Uterus (tissue), 4 donors: ENCODE measurements at places on chromosomes 1 and 21. TPM values are rescaled to one million over a fixed set of nuclear protein-coding genes. Genes with fewer than 3 reads are reported as not detected.

DNA sequence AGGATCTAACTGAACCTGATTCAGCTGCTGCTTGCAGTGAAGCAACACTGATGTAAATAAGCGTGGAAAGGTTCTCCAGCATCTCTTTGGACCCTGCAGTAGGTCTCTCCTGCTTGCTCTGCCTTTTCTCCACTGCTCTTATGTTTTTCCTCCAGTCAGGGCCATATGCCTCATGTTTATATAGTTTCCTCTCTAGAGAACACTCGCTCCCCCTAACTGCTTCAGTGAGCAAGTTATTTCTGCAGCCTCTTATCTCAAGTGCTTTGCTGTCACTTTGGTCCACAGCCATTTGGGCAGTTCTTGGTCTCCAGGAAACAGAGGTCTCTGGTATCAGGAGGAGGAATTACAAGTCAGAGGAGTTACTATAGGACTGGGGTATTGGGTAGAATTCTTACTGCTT is 5.3 kb downstream of the PRUNE1 start:
- no peak overlapping the region for H3K4me3 ChIP-seq
- no peak for DNase-seq
- H3K27ac ChIP-seq: no peak overlapping the region
- H3K27me3 ChIP-seq: no peaks in the 10 kb centered on the region

GRCh38 chr1:41483001-41483850 is 1.3 kb downstream of the EDN2 start:
- no peaks in the 10 kb centered on the region for H3K36me3 ChIP-seq
- H3K27ac ChIP-seq: peak overlapping the region; percentile 14
- DNase-seq: no peak
- H3K4me1 ChIP-seq: peaks cover 6% of the 10 kb centered on the region
- H3K4me3 ChIP-seq: no peak overlapping the region

GRCh38 chr1:172089768-172090510 is 248.6 kb downstream of the DNM3 start:
- peak; percentile 61 for DNase-seq
- H3K36me3 ChIP-seq: no peaks in the 10 kb centered on the region
- no peaks in the 10 kb centered on the region for H3K4me1 ChIP-seq

GRCh38 chr1:224525411-224526040 is 90.6 kb upstream of the CNIH3 start:
- H3K27ac ChIP-seq: no peak overlapping the region
- no peaks in the 10 kb centered on the region for H3K36me3 ChIP-seq
- DNase-seq: no peak
- no peaks in the 10 kb centered on the region for H3K4me1 ChIP-seq

DNA sequence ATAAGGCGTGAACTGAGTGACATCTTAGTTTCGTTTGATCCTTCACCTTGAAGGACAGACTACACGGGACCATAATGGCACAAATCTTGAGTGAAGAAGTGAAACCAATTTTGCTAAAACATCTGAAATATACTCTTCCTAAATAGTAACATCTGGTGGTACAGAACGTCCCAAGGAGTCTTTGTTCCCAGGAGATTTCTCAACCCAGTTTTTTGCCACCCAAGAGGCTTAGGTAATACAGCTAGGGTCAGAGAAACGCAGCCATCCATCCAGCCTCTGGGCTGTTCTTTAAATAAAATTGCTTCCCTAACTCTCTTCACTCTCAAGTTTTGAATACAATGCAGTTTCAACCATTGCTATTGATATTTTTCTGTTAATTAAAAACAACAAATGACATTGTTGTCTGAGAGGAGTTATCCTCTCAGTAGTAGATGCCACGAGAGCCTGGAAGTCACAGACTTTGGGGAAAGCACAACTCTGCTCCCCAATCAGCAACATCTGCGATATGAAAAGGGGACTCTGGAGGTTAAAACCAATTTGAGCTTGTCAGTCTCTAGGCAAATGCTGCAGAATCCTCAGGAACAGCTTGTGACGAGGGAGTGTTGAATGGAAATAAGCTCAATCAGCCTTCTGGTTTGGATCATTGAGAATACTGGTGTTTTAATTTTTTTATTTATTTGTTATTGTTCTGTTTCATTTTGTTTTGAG is 394.3 kb upstream of the ADGRL2 start:
- H3K27ac ChIP-seq: no peak overlapping the region
- H3K4me1 ChIP-seq: no peaks in the 10 kb centered on the region
- DNase-seq: no peak
- no peaks in the 10 kb centered on the region for H3K36me3 ChIP-seq
- H3K27me3 ChIP-seq: no peaks in the 10 kb centered on the region

DNA sequence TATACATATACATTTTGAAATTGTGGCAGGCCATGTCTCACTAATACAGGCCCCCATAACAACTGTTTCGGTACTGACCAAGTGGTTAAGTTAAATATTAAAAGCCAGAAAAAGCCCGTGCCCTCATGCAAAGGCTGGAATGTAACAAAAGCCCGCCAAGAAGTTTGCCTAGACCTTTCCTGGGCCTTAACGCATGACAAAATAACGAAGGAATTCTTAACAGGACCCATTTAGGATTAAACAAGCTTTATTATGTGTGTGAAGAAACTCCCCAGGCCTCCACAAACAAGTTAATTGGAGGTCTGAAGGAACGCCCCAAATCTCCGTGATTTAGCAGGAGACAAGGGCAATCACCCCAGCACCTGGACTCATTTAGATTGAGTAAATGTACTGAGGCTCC is 42.4 kb downstream of the TNFSF4 start:
- no peak overlapping the region for H3K27ac ChIP-seq
- no peak for DNase-seq
- H3K27me3 ChIP-seq: no peaks in the 10 kb centered on the region
- no peaks in the 10 kb centered on the region for H3K36me3 ChIP-seq

GRCh38 chr21:45542667-45543370 is 579 bp upstream of the SLC19A1 start:
- H3K4me3 ChIP-seq: peak overlapping the region; percentile 83
- H3K27ac ChIP-seq: peak overlapping the region; percentile 53
- DNase-seq: peak; percentile 36
- H3K4me1 ChIP-seq: peaks cover 7% of the 10 kb centered on the region
- H3K27me3 ChIP-seq: no peaks in the 10 kb centered on the region

The OPRD1 gene
- total RNA-seq: not detected

The FCRL1 gene
- not detected for total RNA-seq

The PRAMEF20 gene
- total RNA-seq: not detected

The ISG20L2 gene
- 8.5 TPM for total RNA-seq
